ENCODE measurements at places on chromosomes 16 and 17.

DNA sequence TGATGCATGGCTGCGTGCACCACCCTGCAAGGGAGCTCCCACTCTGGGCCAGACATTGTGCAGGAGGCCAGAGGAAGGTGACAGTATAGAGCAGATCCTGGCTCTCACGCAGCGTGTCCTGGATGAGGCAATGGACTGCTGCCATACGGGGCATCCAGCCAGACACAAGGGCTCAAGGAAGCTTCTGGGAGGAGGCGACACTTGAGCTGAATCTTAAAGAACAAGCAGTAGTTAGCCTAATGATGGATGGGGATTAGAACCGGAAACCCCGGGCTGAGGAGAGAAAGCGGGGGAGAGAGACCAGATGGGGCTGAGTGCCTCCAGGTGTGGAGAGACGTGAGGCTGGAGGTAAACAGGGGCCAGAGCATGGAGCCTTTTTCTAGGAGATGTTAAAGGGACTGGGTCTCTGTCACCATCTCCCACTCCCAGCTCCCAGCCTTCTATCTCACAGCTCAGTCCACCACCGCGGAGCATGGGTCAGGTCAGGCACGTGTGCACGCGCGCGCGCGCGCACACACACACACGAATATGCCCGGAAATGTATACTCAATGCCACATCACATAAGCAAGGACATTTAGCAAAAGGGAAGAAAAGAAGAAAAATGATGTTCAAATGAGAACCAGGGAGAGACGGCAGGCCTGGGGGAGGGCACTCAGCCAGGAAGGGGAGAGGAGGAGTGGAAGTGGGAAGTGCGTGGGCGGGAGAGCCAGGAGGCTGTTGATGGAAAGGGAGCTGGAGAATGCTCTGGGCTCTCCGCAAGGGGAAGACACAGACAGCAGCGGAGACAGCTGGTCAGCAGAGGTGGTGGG lies 46.3 kb downstream of the CCDC42 start:
- DNase-seq: no peak

- DNase-seq: no peak
Observed at GRCh38 chr17:44556166-44556831, 985 bp upstream of the FZD2 start.

- DNase-seq: no peak
Observed at GRCh38 chr17:40545660-40546059, 19.6 kb downstream of the CCR7 start.

DNA sequence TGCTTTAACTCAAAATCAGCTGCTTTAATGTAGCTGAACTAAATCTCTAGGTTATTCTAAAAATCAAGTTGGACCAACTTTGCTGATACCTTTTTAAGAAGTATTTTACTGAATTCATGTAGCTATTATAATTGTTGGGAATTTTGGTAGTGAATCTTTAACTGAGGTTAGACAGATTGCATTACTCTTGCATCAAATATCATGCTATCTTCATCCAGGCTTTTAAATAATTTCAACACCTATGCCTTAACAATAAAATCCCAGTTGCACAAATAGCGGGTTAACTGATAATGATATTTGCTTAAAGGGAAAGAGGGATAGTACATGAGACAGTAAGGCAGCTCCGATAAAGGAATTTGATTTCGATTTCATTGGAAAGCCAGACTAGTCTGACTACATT lies 241.3 kb upstream of the TBX2 start:
- DNase-seq: no peak

- DNase-seq: no peak
Observed at GRCh38 chr16:7057458-7057857, 275.2 kb upstream of the RBFOX1 start.

DNA sequence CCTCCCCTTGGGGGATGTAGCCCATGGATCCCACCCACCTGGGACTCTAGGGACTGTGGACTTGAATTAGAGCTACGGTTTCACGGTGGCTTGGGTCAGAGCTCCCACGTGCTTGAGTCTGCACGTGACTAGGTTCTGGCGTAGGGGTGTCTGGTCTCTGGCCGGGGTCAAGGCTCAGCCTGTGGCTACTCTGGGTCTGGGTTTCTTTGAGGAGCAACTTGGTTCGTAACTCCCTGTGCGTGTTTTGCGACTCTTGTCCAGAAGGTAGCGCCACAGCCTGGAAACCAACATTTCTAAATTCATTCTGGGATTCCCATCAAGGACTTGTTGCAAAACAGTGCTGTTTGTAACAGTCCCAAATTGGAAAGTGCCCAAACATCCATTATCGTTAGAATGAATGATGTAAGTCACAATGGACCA lies 470 bp upstream of the GGT6 start:
- DNase-seq: no peak

- DNase-seq: peak; percentile 54
Observed at GRCh38 chr16:85446951-85447692, 166.0 kb upstream of the GSE1 start.

- no peak for DNase-seq
Observed at GRCh38 chr17:74759941-74760340, 11.5 kb downstream of the NHERF1 start.

DNA sequence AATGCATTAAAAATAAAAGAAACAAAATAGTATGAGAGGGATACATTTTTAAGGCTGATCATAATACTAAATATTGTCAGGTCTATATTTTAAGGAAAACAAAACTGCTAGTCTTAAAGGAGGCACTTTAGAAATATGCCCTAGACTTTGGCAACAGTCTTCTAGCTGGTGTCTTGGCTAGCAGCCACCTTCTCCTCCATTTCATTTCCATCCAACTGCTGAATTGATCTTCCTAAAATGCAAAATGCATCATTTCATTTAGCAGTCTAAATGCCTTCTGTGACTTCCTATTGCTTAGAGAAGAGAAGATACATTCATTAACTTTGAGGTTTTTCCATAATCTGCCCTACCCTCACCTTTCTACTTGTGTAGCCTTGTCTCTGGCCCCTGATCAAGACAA lies 1404.1 kb downstream of the CDH11 start:
- DNase-seq: no peak

GRCh38 chr17:8829036-8829941 lies 30.1 kb upstream of the MFSD6L start:
- DNase-seq: no peak

DNA sequence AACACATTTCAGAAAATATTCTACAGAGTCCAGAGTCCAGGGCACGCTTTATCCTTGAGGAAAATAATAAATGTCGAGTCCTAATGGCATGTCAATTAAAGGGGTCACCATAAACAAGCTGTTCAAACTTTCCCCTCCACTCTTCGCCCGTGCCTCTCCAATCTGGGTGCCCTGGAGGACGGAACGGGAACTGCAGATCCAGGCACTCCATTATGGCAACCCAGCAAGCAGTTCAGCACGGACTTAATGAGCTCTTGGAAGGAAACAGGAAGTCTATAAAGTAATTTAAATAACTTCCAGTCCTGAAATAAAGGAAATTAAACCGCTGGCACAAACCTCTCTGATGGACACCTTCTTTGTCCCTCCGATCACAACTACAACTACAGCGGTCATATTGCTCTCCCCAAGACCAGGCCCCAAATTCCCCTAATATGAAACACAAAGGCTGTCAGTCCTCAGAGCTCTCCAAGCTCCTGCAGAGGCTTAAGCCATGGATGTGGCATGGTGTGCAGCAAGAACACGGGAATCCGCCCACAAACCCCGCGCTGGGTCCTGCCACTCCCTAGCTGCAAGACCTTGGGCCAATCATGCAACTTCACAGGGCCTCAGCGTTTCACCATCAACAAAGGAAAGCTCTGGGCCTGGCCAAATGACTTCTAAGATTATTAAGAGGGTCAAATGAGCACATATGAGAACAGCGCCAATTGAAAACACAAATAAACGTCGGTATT lies 52.6 kb downstream of the ZFHX3 start:
- no peak for DNase-seq

Measured in DMS 273 treated with DMSO at 0.1 percent for 48 hours (cell line).